ENCODE measurements at places on chromosomes 3 and 15.

GRCh38 chr3:177711637-177712036 lies 514.4 kb upstream of the TBL1XR1 start:
- no peak for DNase-seq

GRCh38 chr15:38593524-38593923 lies 28.9 kb upstream of the RASGRP1 start:
- DNase-seq = no peak

- no peak for DNase-seq
Measured at GRCh38 chr3:156176048-156176447, 55.7 kb downstream of the KCNAB1 start.

DNA sequence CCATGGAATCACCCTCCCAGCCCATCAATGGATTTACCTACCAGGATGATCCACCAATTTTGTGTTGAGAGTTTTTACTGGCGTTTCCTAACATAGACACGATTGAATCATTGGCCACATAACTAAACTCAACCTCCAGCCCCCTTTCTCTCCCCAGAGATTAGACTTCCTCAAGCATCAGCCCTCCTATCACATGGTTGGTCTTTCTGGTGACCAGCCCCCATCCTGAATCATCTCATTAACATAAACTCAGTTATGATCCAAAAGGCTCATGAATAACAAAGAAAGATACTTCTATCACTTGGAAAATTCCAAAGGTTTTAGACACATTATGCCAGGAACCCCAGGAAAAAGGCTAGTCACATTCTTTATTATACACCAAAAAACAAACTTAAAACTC lies 21.2 kb downstream of the PRKAR2A start:
- no peak for DNase-seq

DNA sequence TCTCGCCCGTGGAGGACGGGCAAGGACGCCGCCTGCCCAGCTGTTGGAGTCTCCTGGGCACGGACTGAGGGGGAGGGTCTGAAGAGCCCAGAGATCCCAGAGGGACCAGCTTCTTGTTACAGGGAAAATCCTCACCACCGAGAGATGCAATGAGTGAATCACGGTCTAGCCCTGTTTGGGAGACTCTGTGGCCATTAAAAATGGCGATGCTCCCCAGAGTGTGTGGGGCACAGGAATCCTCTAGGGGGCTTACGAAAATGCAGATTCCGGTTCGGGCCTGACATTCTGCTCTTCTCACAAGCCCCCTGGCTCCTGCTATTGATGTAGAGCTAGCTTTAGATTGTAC lies 35.5 kb upstream of the EPHB3 start:
- DNase-seq = no peak

GRCh38 chr15:83694015-83694414 lies 40.1 kb downstream of the ADAMTSL3 start:
- DNase-seq = no peak

- no peak for DNase-seq
Measured at GRCh38 chr3:20254268-20255117, 68.5 kb upstream of the SGO1 start.

DNA sequence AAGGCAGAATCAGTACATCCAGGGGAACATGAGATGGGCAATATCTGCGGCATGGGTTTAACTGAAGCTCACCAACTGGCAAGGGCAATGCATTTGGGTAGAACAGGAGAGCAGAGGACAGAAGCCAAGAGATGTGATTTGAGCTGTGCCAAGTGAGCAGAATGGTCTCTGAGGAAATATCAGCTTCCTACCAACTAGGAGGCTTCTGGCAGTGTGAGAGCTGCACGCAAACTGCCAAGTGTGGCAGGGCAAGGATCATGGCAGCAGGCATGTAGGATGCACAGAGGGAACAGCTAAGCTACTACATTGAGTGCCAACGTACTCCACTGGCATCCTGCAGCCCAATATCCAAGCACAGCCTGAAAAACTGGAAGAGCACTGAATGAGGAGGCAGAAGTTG lies 1036.5 kb downstream of the TUSC7 start:
- DNase-seq = no peak

- DNase-seq = no peak
Measured at GRCh38 chr3:151686257-151686656, 47.5 kb upstream of the AADACL2 start.

- no peak for DNase-seq
Measured at GRCh38 chr3:186217820-186218164, 108.9 kb upstream of the ETV5 start.

DNA sequence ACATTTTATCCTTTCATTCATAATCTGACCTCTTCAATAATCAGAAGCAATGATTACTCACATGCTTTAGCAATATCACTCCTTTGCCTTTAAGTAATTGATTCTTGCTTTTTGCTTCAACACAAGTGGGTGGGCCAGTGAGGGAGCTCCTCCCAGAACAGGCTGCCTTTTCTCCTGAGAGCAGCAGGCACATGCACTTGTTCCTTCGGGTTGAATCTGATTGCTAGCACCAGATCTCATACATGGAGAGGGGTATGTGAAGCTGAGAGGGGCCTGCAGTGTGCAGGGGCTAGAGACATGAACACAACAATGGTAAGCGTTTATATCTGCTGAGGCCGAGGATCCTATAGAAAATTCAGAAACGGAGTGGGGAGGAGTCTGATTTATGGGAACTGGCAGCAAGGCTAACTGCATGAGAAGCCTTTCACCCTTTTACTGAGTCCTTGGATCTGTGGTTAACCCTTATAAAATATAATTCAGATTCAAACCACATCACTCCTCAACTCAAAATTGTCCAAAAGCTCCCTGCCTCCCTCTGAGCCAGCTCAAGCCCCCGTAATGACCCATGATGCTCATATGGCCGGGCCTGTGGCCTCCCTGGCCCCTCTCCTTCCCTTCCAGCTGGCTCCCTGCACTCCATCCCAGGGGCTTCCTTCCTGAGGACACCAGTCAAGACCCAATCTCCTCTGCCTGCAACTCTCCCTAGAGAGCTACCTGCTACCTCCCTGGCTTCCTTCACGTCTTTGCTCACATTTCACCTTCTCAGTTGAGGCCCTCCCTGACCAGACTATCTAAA lies 32.4 kb downstream of the ZNF445 start:
- no peak for DNase-seq

- DNase-seq = no peak
Measured at GRCh38 chr3:42552830-42553229, 28.9 kb downstream of the SEC22C start.

DNA sequence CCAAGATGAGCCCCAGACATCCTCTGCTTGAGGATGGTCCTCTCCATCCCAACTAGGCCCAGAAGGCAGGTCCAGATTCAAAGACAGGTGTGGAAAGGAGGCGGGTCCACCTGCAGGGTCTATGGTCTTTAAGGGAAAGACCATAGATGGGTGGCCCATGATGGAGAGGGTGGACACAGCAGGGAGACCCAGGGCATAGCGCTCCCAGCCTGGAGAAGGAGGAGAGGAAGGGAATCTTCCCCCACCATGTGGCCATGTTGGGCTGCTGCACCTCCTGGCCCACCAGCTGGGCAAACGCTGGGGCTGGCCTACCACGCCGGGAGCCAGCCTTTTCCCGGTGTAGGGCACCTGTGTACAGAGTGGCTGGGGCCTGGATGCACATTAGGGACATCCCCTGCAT lies 265.2 kb upstream of the TLE3 start:
- no peak for DNase-seq

- no peak for DNase-seq
Measured at GRCh38 chr15:55912982-55913381, 80.4 kb downstream of the NEDD4 start.

Data from BJ (cell line).